ENCODE measurements at places on chromosomes 16 and 17.
A peak's percentile ranks its signal among the peaks of the same experiment; 100 is the strongest.

DNA sequence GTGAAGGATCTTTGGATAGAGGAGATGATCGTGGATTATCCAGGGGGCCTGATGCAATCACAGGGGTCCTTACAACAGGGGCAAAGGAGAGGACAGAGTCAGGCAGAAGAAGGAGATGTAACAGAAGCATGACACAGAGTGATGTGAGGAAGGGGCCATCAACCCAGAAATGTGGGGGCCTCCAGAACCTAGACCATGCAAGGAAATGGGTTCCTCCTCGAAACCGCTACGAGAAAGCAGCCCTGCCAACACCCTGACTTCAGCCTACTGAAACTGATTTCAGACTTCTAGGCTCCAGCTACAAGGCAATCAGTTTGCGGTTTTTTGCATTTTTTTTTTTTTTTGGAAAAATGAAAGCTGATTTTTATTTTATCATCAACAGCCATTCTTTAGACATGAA is 34.0 kb downstream of the ZFHX3 start:
- no peak for DNase-seq

GRCh38 chr17:54899201-54899600 is 1.5 kb upstream of the TOM1L1 start:
- no peak for DNase-seq

GRCh38 chr17:70597774-70598173 is 428.4 kb downstream of the KCNJ2 start:
- DNase-seq = no peak

- DNase-seq = no peak
Measured at GRCh38 chr17:1177016-1177700, 2.6 kb downstream of the ABR start.

DNA sequence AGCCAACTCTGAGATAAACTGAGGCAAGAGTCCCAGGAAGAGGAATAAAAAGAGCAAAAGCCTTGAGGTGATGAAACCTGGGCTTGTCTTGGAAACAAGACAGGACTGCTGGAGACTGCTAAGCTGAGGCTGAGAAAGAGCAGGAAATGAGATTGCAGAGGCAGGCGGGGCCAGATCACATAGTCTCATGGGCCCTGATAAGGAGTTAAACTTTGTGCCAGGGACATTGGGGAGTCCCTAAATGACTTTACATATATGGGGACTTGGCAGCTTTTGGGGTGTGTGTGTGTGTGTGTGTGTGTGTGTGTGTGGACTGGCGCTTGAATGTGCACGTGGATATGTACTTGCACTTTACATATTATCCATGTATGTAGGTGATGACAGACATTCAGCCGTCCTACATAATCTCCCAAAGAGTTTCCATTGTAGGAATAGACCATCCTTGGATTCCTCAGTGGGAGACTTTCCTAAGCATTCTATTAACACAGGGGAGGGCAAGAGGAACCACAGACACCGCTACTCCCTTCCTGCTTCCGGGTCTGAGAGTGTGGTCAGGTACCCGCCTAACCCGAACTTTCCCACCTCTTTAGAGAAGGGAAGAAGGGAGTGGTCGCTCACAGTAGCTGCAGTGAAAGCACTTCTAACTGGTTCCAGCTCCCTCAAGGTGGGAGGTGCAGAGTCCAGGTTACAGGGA is 123.1 kb downstream of the LYRM1 start:
- DNase-seq = no peak

- no peak for DNase-seq
Measured at GRCh38 chr16:53855056-53855455, 151.1 kb downstream of the FTO start.

- DNase-seq = no peak
Measured at GRCh38 chr17:1497831-1498230, 5.3 kb upstream of the MYO1C start.

DNA sequence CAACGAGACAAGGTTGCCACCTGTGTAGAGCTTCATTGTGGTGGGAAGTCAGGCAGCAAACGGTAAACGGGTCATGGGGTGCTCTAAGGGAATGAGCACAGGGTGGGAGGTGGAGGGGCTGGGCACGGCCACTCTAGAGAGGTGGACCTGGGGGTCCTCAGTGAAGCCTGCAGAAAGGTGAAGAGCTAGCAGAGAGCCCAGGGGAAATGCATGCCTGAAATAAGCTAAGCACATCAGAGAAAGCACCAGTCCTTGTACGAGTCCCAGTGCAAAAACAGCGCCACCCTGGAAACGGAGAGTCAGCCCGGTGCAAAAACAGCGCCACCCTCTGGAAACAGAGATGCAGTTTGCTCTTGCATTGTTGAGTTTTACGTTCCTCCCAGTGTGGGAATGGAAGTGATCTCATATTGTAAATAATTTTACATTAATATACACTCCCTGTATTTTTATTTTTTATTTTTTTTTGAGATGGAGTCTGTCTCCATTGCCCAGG is 65.0 kb downstream of the TBC1D16 start:
- peak; percentile 33 for DNase-seq

DNA sequence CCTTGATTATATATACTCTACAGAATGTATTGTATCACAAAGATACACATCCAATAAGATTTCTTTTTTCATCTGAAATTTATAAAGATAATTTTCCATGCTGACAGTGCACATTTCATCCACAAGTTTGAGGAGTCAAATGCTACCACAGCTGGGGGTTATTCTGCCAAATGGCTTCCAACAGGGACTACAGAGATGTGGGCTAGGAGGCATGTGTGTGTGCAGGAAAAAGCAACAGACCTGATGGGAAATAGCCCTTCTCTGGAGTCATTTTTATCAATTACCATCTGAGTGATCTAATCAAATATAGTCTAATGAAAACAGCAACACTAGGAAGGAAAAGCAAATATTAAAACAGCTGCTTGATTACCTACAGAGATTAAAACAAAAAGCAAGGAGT is 290.5 kb downstream of the CEP112 start:
- no peak for DNase-seq

GRCh38 chr17:65797809-65798208 is 236.4 kb upstream of the AXIN2 start:
- DNase-seq = no peak

DNA sequence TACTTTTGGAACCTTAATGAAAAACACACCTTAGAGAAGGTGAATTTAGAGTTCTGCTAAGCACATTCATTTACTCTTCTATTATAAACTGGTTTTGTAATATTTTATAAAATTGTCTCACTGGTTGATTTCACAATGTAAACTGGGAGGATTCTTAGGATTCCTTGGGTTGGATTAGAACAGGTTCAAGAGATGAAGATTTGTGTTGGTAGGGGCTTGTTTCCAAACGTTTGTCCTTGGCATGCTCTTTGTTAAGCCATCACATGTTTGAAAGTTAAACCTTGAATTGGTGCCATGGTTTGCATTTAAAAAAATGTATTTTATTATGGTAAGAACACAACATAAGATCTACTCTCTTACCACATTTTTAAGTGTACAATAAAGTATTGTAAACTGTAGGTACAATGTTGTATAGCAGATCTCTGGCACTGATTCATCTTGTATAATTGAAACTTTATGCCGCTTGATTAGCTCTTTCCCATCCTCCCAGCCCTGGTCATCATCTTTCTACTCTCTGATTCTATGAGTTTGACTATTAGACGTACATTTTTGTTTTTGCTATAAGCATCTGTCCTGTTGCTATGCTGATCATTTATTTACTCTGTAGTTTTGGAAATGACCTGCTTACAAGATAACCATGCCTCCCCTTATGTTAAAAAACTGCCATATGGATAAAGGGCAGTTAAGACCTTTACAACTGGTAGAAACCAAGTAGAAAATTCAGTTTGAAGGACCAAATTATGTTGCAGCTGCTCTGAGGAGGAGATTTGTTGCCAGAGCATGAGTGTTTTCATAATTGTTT is 9.6 kb downstream of the FTO start:
- no peak for DNase-seq

DNA sequence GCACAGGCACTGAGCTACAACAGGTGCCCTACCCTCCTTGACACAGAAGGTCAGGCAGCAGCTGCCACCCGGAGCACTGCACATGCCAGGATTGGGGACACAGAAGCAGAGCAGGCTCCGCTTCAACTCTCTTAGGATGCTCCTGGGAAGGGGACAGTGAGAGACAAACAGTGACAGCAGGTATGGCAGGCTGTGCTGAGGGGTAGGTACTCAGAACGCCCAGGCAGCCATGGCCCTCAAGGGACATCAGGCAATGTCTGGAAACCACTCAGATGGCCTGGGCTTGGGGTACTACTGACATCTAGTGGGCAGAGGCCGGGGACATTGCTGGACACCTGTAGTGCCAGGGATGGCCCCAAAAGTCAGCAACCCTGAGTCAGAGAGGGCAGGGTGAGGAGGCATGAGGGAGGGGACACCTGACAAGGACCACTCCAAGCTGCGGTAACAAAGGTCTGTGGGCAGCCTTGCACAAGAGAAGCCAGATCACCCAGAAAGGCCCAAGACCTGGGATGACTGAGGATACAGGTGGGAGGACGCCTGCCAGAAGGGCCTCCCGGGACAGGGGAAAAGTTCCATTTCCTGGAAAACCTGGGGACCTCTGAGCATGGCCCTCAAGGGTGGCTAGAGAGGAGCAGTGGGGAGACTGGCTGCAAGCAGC is 21.2 kb downstream of the PEMT start:
- no peak for DNase-seq

DNA sequence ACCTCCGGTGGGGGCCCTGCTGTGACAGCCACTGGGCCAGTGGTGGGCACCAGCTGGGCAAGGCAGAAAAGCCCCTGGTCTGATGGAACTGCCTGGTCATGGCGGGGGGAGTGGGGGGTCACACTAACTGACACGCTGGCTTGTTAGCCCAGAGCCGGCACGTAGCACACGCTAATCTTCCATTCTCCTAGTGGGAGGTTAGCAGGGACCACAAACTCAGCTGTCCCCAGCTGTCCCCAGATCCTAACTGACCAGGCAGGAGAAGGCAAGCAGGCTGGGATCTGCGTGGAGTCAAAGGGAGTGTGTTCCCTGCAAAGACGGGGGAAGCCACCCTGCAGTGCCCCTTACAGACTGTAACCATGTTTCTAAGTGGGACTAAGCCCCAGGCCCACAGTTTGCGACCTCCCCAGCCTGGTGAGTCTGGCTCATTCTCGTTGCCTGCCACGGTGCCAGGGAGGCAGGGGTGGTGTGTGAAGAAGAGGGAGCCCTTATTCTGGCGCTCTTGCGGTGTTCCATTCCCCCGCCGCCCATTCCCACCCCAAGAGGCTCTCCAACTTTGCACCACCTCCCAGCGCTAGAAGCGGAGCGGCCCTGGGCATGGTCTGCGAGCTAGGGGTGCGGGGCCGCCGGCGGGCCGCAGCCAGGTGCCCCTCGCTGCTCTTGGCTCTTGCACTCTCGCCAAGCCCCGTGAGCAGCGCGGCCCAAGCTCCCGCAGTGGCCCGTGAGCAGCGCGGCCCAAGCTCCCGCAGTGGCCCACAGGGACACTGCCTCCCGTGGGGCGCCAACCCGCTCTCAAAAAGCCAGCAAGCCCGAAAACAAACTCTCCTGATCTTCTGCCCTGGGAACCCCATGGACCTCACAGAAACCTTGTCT is 12.1 kb upstream of the ZNF423 start:
- no peak for DNase-seq

DNA sequence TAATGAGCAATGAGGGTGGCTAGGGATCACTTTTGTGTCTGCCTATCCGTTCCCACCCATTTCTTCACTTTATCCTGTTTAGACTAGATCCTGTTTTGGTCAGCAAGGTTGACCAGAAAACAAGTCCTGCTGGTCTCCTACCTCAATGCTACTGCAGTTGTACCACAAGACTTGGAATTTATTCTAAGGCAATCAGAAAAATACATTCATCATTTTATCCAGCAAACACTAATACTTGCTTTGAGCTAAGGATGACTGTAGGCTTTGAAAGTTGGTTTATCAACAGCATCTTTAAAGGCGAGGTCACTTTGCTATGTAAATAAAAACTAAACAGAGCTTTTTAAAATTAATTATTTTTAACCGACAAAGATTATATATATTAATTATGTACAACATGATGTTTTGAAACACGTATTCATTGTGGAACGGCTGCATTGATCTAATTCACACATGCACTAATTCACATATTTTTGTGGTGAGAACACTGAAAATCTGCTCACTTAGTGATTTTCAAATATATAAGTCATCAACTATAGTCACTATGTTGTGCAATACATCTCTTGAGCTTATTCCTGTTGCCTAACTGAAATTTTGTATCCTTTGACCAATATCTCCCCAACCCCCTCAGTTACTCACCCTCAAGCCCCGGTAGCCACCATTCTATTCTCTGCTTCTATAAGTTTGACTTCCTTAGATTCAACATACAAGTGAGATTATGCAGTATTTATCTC is 125.9 kb upstream of the HS3ST3A1 start:
- no peak for DNase-seq

DNA sequence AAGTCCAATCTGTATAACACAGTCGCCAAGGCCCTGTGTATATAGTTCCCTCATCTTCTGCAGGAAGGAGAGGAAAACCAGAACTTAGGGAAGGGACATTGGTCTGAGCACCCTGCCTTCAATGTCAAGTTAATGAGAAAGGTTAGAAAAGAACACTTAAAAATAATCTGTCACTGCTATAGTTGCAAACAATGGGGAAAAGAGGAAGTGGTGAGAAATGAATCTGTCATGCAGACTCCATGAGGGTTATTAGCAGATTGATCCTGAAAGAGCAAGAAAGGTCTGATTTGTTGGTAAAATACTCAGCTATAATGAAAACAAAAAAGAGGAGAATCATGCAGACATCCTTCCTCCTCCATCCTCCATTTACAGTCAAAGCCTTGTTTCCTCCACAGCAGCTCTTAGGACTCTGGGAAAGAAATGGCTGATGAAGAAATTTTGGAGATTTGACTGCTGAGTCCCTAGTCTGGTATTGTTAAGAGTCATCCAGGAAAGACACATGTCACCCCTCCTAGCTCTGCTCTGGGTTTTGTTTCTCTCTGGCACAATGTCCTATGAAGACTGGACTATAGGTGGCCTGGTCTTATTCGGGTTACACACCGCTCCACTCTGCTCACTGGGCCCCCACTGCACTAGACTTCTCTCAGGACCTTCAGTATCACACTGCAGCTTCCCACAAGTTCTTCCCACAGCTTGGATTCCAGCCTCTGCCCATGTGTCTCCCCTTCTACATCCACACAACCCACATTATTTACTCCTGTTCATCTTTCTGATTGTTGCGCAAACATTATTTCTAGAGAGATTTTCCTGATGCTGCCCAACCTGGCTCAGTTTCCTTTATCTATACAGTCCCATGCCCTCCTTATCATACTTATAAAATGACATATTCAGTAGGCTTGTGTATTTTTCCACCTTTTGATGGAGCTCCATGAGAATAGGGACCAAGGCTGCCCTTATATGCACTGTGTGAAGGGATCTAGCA is 56.5 kb upstream of the XYLT1 start:
- DNase-seq = no peak
